ENCODE measurements at places on chromosomes 4 and X. TPM values are rescaled to one million over a fixed set of nuclear protein-coding genes. Genes with fewer than 3 reads are reported as not detected.

The CCDC120 gene
- 0.80 TPM for total RNA-seq

The GC gene
- total RNA-seq: not detected

The PLK4 gene
- total RNA-seq: 2.3 TPM

The PAGE2B gene
- total RNA-seq: not detected

GRCh38 chr4:6991771-6992557 is 51.2 kb upstream of the TADA2B start:
- DNase-seq: no peak

GRCh38 chr4:165757451-165757850 is 115.6 kb upstream of the TLL1 start:
- DNase-seq: no peak

DNA sequence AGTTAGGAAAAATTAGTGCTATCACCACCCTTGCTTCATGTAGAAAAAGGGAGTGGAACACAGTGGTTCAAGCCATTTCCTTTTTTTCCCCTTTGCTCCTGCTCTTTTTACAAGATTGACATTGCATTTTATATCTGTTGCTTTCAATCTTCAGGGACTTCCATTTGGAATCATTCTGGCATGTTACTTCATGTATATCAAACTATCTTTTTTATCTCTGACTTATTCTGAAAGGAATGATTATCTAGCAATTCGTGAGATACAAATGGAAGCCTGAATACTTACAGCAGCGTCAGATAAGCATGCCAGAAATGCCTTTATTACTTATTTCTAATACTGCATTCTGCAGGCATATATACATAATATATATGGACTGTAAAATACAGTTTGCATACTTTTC is 20.4 kb downstream of the ADGRL3 start:
- DNase-seq: no peak

DNA sequence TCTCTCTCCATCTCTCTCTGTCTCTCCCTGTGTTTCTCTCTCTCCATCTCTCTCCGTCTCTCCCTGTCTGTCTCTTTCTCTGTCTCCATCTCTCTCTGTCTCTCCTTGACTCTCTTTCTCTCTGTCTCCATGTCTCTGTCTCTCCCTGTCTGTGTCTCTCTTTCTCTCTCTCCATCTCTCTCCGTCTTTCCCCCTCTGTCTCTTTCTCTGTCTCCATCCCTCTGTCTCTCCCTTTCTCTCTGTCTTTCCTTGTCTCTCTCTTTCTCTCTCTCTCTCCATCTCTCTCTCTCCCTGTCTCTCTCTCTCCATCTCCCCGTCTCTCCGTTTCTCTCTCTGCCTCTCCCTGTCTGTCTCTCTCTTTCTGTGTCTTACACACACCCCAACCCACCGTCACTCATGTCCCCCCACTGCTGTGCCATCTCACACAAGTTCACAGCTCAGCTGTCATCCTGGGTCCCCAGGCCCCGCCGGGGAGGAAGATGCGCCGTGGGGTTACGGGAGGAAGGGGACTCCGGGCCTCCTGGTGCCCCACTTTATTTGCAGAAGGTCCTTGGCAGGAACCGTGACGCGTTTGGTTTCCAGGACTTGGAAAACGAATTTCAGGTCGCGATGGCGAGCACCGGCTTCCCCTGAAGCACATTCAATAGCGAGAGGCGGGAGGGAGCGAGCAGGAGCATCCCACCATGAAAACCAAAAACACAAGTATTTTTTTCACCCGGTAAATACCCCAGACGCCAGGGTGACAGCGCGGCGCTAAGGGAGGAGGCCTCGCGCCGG is 1.2 kb upstream of the SHOX start:
- no peak for DNase-seq

DNA sequence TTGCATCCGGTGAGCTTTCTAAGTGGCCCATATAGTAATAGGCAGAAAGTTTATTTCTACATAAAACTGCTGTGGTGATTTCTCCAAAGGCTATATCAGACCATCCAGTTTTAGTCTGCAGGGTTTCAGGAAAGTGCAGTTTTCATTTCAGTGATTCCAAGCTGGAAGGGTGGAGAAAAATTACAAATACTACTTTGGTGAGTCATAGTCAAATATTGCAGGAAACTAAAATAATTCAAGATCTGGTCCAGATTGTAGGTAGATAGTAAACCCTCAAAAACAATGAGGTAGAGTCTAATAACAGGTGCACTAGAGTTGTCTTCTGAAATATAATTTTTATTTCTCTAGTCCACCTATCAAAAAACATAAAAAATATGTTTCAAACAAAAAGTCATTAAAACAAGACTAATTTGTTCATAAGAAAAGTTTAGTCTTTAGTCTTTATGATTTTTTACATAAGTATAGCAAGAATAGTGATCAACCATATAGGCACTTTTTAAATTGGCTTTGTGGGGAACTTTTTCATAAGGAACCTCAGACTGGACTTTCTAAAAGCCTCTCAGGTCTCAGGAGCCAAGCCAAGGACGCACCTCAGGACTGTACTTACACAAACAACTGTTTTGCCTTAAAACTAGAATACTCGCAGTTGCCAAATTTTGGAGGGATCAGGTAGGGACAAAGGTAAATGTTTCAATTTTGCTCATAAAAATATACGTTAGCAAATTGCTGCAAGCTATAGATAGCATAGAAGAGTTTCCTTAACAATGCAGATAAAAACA is 101.8 kb upstream of the TLR3 start:
- DNase-seq: no peak

- DNase-seq: no peak
Measured at GRCh38 chrX:46208225-46208854, 336.9 kb downstream of the ZNF674 start.

- no peak for DNase-seq
Measured at GRCh38 chr4:103026868-103027267, 7.4 kb upstream of the SLC9B1 start.

DNA sequence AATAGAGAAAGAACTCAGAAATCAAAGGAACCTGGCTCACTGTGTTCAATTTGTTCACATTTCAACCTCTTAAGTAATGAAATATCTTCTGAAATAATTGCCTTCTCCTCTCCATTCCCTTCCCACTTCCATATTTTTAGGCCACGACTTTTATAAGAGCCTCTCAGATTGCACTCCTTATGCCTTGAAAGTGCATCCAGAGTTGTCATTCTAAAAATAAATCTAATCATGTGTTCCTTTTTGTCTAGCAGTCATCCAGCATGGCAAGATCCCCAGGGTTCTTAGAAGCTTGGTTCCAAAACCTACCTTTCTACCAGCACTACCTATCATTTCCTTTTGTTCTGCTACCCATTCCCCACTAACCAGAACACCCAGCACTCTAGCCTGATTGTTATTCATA is 42.4 kb upstream of the RPA4 start:
- no peak for DNase-seq

- DNase-seq: no peak
Measured at GRCh38 chr4:115234405-115235093, 121.1 kb upstream of the NDST4 start.

DNA sequence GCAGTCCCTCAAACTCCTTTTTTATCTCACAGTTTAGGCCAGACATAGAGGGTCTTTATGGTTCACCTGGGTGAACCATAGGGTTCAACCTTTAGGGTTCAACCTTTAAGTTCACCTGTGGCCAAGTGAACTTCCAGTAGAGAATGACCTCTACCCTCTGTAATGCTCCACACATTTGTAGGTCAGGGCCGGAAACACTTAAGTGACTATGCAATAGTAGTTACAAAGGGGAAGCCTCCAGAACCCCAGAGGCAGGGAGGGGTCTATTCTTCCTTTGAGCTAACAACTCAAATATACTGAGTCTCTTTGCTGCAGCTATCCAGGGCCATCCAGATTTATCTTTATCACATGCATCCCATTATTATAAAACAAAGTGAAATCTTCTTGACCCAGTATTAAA is 100.0 kb downstream of the LARP1B start:
- DNase-seq: no peak

GRCh38 chrX:112867570-112867969 is 26.9 kb upstream of the AMOT start:
- no peak for DNase-seq

Data from breast epithelium (tissue), 4 donors.